ENCODE measurements at places on chromosomes 5 and 9. TPM values are rescaled to one million over a fixed set of nuclear protein-coding genes. Genes with fewer than 3 reads are reported as not detected.

GRCh38 chr9:20950707-20951106 lies 80.7 kb downstream of the HACD4 start:
- no peak for DNase-seq

- DNase-seq = no peak
Observed at GRCh38 chr5:61440596-61440995, 108.5 kb downstream of the ZSWIM6 start.

GRCh38 chr9:89768650-89769071 lies 163.8 kb downstream of the GADD45G start:
- DNase-seq = no peak

DNA sequence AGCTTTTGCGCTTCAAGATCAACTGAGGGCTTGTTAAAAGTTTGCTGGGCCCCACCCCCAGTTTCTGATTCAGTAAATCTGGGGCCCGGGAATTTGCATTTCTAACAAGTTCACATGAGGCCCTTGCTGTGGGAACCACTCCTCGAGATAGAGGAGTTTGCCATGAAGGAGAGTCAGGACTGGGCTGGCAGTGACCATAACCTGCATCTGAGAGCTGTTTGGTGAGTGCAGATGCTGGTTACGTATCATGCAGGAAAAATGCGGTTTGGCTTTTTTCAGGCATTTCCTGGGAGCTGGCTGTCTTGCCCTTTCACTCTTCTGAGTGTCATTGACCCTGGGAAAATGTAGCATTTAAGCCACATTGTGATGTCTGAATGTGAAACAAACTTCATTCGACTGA lies 9.4 kb upstream of the ANGPTL2 start:
- no peak for DNase-seq

DNA sequence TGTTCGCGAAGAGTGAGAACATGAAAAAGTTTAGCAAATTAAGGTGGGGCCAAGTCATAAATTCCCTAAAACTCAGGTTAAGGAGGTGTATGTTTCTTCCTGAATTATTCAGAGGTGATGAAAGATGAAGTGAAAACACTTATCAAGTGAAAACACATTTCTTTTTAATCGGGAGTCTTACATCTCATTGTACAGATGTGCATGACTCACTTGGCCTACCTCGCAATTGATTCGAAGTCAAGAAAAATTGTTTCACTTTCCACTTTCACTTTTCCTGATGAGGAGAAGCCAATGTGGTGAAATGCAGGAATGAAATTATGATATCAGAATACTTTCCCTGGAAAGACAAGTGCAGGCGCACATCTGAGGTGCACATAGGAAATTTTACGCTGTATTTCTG lies 78.7 kb downstream of the SLC25A46 start:
- no peak for DNase-seq

DNA sequence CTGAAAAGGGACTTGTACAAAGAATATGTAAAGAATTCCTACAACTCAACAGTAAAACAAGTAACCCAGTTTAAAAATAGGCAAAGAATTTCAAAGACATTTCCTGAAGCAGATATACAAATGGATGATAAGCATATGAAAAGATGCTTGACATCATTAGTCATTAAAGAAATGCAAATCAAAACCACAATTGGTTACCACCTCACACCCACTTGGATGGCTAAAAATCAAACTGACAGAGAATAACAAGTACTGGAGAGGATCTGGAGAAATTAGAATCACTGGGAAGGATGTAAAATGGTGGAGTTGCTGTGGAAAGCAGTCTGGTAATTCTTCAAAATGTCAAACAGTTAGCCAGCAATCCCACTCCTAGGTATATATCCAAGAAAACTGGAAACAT lies 12.5 kb upstream of the FOXE1 start:
- no peak for DNase-seq

DNA sequence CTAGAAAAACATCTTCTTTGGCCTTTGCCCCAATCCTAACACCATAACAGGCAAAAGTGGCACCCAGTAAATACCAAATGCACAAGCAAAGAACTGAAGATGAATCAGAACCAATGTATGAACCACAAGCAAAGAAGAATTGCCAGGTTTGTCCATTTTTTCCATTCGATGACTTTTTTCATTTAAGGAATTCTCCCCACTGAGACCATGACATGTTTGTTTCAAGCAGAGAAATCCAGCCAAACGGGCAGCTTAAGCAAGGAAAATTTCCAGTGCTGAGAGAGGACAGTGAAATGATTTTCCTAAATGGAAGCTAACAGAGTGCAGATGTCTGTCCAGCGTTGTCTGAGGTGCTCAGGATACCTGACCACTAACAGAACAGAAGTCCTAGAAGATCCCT lies 203.7 kb downstream of the ADAMTS12 start:
- DNase-seq = no peak

DNA sequence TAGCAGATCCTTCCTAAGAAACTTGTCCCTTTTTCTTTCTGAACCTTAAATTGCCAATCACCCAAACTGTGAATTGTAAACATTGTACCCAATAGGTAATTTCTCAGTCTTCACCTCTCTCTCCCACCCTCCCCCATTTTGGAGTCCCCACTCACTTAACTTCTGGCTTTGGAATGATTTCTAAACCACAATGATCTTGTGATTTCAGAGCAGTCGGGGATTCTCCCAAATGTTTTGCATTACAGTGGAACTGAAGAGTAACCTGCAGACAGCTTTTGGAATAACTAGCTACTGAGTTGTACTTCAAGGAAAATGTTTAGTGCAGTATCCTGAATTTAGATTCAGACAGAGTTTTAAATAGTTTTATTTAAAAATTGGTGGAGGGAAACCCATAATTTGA lies 19.2 kb downstream of the SLC27A6 start:
- DNase-seq = no peak

GRCh38 chr5:159855476-159856191 lies 60.6 kb upstream of the ADRA1B start:
- no peak for DNase-seq

DNA sequence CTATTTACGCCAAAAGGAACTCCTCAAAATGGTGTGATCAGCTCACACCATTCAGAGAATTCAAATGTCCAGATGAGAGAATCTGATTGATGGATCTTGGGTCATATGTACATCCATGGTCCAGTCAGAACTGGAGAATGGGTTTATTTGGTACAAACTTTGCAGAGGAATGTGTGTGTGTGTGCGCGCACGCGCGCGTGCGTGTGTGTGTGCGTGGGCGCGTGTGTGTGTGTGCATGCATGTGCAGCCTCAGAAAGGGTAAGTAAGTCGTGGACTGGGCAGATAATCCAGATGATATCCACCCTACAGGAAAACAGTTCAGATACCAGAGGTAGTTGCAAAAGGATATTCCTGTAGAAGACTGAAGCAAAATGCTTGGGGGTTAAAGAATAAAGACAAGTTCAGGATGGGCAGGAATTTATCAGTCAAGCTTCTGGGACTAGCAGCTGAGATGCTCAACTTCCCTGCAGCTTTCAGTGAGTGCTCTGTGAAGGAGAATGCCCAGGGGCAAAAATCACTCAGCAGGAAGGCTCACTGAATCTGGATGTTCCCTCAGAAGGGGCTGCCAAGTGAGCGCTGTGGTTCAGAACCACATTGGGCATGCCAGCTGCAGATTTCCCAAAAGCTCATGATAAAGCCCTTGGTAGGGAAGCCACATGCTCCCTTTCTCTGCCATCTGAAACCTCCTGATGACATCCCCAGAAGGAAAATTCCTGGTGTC lies 440.5 kb upstream of the SGCD start:
- DNase-seq = no peak

DNA sequence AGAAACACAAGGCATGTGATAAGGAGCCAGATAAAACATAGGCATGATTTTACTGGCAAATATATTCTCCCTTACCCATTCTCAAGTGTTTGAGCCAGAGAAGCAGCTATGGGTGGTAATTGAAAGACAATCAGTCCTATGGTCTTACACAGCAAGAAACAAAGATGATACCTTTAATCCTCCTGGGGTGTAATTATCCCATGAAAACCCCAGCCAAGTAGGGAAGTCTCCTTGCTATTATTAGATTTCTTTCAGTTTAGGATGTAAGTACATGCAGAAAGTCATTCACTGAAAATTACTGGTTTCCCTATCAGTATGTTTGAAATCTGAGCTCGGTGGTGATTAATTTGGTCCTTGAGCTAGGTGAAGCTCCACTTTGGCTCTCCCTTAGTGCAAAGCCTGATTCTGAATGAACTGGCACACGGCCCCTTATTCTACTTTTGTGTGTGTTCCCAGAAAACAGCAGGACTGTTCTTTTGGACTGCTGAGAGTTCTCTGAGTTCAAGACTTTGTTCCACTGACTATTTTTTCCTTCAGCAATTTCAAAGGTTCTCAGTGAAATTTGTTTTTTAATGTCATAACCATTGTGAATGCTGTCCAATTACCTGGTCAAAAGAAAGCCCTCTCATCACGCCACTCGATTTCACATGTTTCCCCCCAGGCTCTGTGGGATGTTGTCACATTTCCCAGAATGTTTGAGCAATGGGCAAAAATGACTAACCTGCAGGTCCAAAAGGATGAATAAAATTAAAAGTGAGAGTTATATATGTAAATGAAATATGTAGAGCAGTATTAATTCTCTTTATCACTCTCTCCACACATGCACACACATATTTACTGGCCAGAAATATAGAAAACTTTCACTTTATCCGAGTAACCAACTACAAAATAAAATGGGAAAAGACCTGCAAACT lies 343.0 kb downstream of the RAB3C start:
- no peak for DNase-seq

GRCh38 chr5:109649318-109649717 lies 40.4 kb upstream of the MAN2A1 start:
- no peak for DNase-seq

DNA sequence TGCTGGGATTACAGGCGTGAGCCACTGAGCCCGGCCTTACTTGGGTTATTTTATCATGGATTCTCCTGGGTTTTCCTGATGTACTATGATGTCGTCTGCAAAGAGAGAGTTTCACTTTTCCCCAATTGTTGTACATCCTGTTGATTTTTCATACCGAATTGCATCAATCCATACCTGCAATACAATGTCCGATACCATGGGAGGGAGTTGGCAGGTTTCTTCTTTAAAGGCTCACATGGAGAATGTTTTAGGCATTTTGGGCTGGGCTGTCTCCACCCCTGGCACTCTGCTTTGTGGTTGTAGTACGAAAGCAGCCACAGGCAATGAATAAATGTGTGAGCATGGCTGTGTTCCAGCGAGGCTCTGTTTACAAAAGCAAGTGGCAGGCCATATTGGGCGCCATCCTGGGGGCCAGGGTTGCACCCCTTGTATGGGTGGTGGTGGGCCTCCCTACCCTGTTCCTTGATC lies 35.1 kb upstream of the EXOC3 start:
- DNase-seq = no peak

GRCh38 chr5:60803712-60804111 lies 40.4 kb downstream of the ELOVL7 start:
- DNase-seq = no peak

DNA sequence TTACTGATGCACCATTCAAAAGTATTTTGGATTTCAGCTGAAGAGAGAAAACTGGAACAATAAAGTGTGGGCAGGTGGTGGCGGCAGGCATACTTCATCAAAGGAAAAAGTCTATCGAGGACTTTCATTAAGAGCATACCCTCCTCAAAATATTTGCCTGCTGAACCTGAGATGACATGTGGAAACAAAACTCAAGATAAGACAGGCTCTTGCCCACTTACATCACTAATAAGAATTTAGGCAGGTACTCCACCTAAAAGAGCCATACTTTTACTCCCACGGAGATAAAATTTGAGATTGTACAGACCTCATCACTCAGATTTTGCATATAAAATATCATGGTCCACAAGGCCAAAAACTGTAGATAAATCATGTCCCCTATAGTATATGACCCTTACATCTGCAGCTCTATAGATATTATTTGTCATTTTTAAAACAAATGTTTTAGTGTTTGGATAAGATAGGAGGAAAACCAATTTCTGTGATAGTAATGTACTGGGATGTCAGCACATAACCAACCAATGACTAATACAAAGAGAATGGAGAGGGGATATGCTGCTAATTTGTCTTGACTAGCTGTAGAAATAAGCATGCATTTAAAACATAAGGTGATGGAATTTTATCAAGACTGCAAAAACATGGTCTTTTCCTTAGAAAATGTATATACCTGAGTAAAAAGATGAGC lies 730.6 kb upstream of the ZNF608 start:
- DNase-seq = no peak

DNA sequence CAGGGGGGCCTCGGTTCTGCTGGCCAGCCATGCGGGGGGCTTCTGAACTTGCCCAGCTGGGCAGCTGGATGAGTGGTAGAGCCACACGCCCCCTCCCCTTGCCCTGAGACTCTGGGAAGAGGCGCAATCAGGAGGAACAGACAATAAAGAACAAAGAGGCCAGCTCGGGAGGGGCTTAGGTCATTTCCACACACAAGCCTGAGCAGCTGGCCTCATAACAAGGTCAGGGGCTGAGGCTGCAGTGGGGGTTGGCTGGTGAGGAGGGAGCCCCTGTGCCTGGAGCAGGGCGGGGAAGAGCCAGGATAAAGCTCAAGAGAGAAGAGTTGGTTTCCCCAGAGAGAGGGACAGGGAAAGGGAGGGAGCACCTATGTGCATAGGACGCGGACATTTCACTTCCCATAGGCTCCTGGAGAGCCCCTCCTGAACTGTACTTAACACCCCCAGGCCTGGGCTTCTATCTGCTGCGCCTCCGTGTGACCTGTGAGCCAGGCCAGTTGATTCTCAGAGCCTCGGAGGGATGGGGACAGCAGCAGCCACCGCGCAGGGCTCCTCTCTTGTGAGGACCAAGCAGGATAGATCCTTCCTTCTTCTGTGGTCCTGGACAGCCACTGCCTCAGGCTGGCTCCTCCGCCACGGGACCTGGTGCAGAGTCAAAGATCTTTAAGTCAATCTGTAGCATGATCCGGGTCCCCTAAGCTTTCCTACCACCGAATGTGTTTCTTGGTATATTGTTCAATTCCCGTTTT lies 75.3 kb upstream of the GGTA1 start:
- DNase-seq = no peak

KCNV2 gene
- polyA plus RNA-seq = not detected

BAAT gene
- polyA plus RNA-seq = not detected

INSYN2B gene
- not detected for polyA plus RNA-seq

CDO1 gene
- not detected for polyA plus RNA-seq

MRRF gene
- polyA plus RNA-seq = 16.3 TPM

DMRTA1 gene
- polyA plus RNA-seq = not detected

INSL4 gene
- not detected for polyA plus RNA-seq

C8G gene
- polyA plus RNA-seq = 2.1 TPM

ALAD gene
- 26.7 TPM for polyA plus RNA-seq

RORB gene
- polyA plus RNA-seq = 0.53 TPM

Measured in immature natural killer cell (primary cell).